ENCODE measurements at places on chromosomes 12 and 14. TPM values are rescaled to one million over a fixed set of nuclear protein-coding genes. Genes with fewer than 3 reads are reported as not detected.

The EGLN3 gene
- total RNA-seq, result 1.4 TPM

The MAP1LC3B2 gene
- 0.74 TPM for total RNA-seq

The PIK3C2G gene
- not detected for total RNA-seq

The TMEM179 gene
- not detected for total RNA-seq

The SRRM4 gene
- not detected for total RNA-seq

The MBIP gene
- total RNA-seq, result 33.1 TPM

The SLC17A8 gene
- total RNA-seq, result not detected

The ITGA7 gene
- 3.7 TPM for total RNA-seq

The RDH16 gene
- total RNA-seq, result 0.12 TPM
